ENCODE measurements at places on chromosomes 11 and 22.

GRCh38 chr22:32858121-32858703, 56.7 kb downstream of the TIMP3 start:
- no peak for DNase-seq

DNA sequence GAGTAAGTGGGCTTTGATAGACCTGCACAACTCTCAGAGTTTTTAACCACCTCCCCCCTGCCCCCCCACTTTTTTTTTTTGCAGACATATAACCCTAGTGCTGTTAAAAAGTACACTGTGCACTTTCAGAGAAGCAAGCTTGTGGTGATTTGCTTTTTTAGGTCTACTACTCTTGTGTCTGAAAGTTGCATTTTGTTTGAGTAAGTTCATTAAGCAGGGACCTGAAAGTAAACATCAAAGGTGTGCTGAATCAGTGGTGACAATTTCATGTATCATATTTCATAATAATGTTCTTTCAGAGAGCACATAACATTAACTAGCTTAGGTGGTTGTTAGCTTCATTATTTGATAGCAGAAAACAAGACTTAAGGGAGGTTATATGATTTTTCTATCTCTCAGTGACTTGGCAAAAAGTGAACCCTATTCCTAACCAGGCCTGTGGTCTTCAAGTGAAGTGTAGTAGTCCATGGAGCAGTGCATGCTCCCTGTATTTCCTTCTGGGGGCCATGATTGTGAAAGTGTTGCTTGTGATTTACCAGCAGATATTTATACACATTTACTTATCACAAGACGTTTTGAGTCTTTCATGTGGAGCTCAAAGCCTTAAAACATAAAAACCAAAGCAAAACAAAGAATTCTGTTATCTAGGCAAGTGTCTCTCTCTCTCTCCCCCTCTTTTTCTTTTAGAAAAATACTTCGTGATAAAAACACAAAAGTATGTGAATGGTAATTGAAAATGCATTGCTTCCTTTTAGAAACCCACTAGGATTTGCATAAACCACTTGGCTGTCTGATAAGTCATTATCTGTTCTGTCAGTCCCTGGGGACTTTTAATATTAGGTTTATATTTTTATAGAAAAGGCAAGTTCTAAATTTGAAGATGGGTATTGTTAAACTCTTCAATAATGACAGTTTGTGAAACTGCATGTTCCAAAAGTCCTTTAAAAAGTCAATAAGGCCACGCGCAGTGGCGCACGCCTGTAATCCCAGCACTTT, 7.5 kb upstream of the RAG2 start:
- no peak for DNase-seq

DNA sequence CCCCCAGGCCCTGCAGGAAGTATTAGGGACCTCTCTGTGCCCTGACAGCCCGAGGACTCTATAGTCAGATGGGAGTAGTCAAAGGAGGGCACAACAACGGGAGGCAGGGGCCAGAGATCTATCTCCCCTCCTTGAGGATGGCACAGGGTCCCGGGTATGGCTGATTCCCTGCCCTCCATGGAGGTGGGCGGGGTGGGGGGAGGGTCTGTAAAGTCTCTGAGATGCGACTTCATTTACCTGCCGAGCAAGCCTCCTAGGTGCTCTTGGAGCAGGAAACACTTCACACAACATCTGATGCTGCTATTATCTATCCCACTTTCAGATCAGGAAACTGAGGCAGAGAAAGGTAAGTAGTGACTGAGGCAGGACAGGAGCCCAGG, 769 bp upstream of the CDC42EP1 start:
- no peak for DNase-seq

DNA sequence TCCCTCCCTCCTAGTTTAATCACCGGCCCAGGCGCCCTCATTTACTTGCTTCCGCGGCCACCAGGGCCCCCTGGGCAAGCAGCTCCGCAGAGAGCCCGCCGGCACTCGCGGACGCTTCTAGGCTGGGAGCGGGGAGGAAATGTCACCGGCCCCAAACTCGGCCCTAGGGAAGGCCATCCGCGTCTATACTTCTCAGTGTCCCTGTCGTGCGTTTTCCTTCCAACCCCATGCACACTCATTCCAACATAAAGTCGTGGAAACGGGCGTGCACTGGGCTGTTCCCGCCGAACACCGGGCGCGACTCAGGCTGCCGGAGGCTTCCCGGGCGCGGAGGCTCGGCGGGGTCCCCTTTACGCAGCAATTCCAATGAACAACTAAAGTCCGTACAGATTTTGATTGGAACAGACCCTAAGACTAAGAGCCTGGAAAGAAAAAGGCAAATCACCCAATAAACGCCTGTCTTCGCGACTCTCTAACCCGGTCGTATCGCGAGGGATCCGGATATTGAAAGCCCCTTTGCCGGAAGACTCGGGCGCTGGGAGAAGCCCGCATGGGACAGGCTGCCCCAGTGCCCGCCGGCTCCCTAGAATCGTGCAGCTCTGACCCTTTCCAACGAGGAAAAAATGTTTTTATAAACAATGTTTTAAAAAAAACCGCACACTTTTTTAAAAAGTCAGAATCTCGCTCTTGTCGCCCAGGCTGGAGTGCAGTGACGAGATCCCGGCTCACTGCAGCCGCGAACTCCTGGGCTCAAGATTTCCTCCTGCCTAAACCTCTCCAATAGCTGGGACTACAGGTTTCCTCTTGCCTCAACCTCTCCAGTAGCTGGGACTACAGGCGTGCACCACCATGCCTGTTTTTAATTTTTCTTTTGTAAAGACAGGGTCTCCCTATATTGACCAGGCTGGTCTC, 1.3 kb upstream of the BARX2 start:
- no peak for DNase-seq

DNA sequence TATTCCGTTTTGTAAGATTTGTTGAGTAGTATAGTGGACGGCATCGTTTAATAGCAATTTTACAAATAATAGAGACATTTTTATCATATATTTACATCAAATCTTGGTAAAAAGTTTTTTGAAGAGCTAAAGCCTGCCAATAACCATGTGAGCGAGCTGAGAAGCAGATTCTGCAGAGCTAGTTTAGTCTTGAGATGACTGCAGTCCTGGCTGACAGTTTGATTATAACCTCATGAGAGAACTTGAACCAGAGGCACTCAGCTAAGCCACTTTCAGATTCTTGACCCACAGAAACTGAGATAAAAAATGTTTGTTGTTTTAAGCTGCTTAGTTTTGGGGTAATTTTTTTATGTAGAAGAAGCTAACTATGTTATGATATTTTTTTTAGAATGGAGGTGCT, 78.9 kb downstream of the PDE3B start:
- no peak for DNase-seq

- DNase-seq = no peak
Measured at GRCh38 chr22:26848244-26848920, 191.0 kb downstream of the MIAT start.
